ENCODE measurements at places on chromosomes 5 and 9.

DNA sequence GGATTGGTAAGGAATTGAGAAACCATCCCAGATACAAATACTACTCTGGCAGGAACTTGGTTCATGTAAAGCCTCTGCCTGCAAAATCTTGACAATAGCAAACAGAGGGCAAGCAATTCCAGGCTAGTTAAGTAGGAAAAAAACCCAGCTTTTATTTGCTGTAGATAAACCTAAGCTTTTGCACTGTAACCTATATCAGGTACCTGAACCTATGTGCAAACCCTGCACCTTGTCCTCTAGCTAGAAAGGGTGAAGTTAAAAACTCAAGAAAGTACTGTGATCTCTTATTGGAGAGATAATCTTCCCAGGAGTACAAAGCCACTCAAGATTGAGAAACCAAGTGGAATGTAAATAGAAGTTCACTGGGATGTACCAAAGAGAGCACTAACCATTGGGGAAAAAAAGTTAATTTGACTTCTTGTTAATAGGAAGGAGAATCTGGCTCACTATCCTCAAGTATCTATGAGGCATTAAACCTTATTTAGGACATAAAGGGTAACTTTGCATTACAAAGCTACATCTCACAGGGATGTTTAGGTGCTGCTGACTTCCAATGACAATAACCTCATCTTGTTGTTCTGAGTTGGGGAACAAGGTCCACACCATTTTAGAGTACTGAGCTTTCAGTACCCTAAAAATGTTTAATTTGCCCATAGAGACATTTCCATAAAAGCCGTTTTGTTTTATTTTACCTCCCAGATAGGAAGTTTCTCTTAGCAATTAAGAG lies 73.8 kb upstream of the PCA3 start:
- no peak for DNase-seq

DNA sequence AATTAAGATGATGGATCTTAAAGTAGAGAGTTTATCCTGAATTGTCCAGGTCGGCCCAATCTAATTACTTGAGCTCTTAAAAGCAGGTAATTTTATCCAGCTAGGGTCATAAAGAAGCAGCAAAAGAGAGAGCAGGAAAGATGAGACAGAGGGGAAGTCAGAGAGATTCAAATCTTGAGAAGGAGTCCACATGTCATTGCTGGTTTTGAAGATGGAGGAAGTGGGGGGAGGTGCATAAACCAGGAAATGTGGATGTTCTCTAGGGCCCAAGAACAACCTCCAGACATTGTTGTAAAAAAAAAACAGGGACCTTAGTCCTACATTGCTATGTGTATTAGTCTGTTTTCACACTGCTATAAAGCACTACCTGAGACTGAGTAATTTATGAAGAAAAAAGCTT lies 66.4 kb downstream of the SLCO4C1 start:
- DNase-seq: no peak

DNA sequence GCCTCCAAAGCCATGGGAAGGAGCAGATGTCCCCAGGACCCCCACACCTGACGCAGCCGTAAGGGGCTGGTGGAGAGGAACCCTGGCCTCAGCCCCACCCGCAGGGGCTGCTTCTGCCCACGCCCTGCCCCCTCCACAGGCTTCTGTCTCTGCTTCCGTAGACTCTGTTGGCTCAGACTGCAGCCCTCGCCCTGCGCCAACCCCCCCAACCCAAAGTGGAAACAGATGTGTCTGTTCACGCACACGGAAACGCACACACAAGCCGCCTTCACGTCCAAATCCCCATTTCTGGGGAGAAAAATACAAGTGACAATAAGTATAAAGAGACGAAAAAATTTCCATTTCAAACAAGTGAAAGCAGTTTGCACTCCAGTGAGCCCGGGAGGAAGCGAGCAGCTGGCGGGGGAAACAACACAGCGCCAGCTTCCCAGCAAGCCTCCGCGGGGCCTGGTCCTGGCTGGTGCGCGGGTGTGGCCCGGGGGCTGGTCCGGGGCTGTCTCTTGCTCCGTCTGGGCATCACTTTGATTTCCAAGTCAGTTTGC lies 32.6 kb upstream of the RXRA start:
- no peak for DNase-seq

GRCh38 chr5:116577064-116577788 lies 2.6 kb upstream of the SEMA6A start:
- DNase-seq: no peak

GRCh38 chr9:113621309-113621791 lies 157.8 kb downstream of the RGS3 start:
- DNase-seq: peak; percentile 70

DNA sequence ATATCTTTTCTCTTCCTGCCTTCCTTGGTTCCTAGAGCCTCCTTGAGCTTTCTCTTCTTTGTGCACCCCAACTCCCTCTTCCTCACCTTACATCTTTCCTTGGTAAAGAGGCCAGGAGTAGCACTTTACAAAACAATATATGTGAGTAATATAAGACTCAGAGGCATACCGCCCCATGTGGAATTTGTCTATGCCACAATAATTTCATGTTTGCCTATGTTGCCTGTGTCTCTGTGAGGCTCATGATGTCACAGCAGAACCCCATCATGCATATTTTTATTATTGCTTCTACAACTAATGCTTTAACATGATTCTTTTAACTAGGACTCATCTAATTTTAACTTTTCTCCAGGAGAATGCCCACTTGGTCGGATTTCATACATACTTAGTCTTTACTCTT lies 15.0 kb upstream of the LVRN start:
- DNase-seq: no peak

- no peak for DNase-seq
Measured at GRCh38 chr5:109016300-109016699, 268.6 kb downstream of the FER start.

- no peak for DNase-seq
Measured at GRCh38 chr5:149694007-149694406, 36.1 kb upstream of the PPARGC1B start.

GRCh38 chr9:111610149-111610548 lies 10.7 kb upstream of the PTGR1 start:
- DNase-seq: no peak

- no peak for DNase-seq
Measured at GRCh38 chr5:135032695-135032998, 1.4 kb downstream of the PITX1 start.

- no peak for DNase-seq
Measured at GRCh38 chr5:120405286-120405864, 58.7 kb upstream of the PRR16 start.

DNA sequence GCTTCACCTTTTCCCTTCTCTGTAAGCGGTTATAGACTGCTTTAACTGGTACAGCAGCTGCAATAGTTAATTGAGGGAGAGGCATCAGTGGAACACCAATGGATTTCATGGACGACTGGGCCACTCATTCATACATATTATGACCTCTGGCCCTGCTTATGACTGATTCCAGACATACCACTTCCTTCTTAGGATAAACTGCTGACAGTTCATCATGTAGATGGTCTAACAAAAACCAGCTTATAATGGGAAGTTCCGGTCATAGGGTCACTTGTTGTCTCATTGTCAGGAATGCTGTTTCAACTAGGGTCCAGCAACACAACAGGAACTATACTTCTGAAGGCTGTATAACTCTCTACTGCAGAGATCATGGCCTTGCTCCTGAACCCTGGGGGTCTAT lies 265.2 kb upstream of the RASA1 start:
- DNase-seq: no peak

- no peak for DNase-seq
Measured at GRCh38 chr9:89383030-89383720, 64.9 kb downstream of the SECISBP2 start.

- DNase-seq: no peak
Measured at GRCh38 chr9:80177949-80178480, 606.2 kb downstream of the TLE4 start.

GRCh38 chr5:110785356-110785755 lies 46.5 kb downstream of the SLC25A46 start:
- DNase-seq: no peak

DNA sequence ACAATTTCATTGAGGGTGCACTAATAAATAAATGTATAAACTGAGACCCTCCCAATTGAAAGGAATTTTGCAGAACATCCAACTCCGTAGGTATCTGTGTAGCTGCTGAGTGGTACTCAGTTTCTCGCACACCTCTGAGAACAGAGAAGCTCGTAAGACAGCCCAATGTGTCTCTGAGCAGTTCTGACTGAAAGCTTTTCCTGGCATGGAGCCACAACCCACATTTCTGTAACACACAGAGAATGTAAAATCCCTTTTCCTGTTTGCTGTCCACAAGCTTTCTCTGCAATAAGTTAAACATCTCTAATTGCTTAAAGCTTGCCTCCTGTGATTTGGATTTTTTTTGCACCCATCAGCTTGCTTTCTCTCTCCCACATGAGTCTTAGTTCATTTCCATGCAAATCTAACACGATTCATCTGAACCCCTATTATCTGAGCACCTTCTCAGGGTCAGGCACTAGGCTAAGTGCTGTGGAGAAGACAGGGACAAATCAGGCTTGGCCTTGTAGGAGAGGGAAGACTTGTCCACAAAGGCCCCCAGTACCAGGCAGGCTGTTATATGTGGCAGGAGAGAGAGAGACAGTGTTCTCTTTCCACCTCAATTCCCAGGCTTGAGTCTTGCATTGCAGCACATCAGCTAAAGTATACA lies 44.2 kb upstream of the COL15A1 start:
- DNase-seq: no peak

DNA sequence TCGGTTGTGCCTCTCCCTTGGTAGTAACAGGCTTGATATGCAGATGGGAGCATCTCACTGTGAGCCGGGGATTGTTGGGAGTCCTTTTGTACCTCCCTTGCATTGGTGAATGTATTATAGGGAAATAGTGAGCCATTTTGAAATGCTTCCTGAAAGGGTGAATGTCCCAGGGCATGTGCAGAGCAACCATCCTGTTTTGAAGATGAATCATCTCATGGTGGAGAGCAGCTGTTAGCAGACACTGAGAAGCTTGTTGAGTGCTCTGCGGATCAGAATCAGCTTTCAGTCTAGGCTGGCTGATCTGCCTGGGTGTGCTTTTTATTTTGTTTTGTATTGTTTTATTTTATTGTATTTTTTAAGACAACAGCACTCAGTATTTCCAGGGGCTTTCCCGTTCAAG lies 29.7 kb downstream of the SLC36A1 start:
- no peak for DNase-seq

DNA sequence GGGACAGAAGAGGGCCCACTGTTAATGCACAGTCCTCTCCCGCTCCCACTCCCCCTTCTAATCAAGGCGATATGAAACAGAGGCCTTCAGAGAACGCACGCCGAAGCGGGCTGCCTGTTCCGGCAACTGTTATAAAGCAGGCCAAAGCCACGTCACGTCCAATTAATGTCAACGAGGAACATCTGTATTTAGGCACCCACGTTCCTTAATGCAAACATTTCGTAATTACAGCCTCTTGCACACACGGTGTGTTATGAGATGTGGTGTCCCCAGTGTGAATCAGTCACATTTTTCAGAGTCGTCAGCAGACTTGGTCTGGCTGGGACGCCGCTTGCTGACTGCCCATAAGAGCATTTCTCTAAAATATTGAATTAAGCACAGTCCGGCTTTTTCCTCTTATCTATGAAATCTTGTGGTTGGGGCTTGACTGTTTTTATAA lies 339.0 kb downstream of the NSG2 start:
- DNase-seq: no peak

DNA sequence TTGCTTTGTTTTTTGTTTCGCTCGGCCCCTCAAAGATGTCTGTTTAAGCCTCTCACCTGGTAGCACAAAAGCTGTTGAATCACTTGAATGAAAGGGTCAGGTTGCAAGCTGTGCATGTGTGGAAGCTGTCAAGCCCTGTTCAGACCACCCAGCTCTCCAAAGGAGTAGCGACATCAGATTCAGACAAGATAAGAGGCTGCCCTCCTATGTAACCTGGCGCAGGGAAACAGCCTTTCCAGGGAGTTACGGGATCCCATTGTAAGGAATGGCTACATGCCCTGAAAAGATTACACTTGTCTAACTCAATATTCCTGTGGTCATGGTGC lies 2.9 kb downstream of the FREM1 start:
- DNase-seq: no peak

- DNase-seq: no peak
Measured at GRCh38 chr9:25648116-25648515, 30.1 kb downstream of the TUSC1 start.

DNA sequence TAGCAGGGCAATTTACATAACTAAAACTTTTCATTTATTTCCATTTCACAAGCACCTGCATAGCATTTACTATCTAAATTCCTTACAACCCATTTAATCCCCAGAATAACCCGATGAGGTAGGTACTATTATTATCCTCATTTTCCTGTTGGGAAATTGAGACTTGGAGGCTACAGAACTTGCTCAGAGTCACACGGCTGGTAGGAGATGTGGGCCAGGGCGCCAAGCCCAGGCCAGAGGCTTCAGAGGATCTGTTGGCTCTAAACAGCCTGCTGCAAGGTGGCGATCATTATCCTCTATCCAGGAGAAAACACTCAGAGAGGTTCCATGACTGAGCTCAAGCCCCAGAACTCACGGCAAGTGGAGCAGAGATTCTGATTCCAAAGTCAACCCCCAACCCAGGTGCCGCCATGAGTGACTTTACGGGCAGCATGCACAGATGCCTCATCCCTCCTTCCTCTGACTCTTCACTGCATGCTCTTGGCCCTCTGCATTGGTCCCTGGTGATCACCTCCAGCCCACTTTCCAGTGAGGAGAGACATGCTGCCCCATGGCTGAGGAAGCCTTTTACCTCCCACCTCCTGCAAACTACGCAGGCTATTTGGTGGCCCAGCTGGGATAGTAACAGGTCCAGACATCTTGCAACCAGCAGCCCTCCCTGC lies 168.4 kb upstream of the FSTL4 start:
- no peak for DNase-seq

DNA sequence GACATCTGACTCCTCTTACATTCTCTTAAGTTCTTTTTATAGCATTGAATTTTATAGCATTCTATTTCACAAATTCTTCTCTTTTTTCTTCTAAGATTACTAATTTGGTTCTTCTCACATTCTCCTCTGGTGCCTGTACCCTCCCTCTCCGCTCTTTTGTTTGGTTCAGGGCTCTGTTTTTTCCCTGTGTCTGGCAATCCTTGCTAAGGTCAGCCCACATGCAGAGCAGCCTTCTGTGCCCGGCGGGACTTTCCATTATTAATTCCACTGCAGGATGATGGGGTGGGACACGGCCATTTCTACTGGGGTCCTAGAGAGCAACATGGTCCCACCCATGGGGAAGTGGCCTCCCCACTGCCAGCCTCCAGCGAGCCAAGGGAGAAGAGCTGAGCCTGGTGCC lies 9.8 kb upstream of the TRAF2 start:
- DNase-seq: no peak

DNA sequence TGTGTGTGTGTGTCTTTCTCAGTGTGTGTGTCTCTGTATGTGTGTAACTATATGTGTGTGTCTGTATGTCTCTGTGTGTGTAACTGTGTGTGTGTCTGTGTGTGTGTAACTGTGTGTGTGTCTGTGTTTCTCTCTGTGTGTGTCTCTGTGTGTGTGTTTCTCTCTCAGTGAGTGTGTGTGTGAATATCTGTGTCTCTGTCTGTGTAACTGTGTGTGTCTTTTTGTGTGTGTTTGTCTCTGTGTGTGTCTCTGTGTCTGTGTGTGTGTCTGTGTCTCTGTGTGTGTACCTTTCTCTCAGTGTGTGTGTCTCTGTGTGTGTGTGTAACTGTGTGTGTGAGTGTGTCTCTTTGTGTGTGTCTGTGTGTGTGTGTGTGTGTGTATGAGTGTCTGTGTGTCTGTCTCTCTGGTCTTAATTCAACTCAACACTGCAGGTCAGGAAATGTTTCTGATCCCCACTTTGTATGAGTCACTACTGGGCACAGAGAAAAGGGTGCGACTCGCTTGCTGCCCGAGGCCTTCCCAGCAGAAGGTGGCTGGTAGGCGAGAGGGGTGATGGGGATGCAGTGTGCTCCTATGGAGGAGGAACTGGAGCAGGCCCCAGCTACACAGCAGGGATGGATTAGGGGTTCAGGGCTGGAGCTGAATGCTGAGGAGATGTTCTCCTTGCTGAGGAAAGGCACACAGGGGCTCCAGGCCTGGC lies 52.1 kb downstream of the NSG2 start:
- DNase-seq: no peak

Measured in T1000 (cell line).